Activated CD8-positive, alpha-beta memory T cell treated with anti-CD3 and anti-CD28 coated beads for 1 hour (primary cell): ENCODE measurements at places on chromosomes 7 and 10.

DNA sequence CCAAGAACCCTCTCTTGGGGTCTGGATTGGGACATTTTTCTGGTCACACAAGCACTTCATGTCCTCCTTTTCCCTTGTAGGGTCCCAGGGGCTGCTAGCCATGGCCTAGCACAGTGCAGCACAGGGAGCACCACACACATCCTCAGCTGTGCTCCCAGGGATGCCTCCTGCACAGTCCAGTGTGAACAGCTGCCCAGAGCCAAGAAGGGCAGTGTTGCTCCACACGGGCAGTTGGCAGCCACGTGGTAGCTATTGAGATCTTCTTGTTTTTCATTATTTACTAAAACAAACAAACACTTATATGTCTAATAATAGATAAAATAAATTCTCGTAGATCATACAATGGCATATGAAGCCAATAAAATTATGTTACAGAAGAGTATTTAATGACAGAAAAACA, 13.9 kb upstream of the LANCL2 start:
- no peak for DNase-seq

DNA sequence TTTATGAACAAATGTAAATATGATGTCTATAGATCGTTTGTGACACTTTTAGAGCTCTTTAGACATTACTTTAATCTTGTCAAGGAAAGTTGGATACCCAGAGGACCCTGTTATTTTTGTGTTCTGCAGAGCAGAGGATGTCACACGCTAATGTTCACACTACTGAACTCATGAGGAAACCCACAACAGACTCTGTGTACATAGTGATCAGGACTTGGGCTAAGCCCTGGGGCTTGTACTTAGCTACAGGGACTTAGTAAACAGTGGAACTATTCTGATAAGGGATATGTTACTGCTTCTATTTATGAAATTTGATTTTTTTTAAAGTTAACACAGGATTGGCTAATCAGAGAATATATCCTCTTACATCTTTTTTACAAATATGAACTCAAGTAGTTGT, 36.1 kb upstream of the ZNF518A start:
- no peak for DNase-seq

- DNase-seq = no peak
Measured at GRCh38 chr7:3432911-3433310, 131.9 kb downstream of the SDK1 start.

DNA sequence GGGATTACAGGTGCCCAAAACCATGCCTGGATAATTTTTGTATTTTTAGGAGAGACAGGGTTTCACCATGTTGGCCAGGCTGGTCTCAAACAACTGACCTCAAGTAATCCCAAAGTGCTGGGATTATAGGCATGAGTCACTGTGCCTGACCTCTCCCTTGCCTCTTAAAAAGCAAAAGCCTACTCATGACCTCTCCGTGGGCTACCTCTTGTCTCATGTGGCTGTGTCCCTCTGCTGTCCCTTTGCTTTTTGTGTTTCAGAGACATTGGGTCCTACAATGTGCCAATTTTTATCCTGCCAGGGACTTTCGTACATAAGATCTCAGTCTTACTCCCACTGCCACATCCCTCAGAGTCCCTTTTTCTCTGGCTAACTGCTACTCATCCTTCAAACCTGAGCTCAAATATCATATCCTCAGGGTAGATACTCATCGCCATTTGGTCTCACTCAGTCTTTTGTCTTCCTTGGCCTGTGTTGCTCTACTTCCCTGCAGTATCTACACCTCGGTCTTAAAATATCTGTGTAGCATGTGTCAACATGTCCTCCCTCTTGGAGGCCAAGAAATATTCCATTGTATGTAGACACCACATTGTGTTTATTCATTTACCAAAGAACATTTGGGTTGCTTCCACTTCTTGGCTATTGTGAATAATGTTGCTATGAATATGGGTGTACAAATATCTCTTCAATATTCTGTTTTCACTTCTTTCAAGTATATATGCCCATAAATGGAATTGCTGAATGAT, 465.0 kb upstream of the KLF6 start:
- DNase-seq = no peak

DNA sequence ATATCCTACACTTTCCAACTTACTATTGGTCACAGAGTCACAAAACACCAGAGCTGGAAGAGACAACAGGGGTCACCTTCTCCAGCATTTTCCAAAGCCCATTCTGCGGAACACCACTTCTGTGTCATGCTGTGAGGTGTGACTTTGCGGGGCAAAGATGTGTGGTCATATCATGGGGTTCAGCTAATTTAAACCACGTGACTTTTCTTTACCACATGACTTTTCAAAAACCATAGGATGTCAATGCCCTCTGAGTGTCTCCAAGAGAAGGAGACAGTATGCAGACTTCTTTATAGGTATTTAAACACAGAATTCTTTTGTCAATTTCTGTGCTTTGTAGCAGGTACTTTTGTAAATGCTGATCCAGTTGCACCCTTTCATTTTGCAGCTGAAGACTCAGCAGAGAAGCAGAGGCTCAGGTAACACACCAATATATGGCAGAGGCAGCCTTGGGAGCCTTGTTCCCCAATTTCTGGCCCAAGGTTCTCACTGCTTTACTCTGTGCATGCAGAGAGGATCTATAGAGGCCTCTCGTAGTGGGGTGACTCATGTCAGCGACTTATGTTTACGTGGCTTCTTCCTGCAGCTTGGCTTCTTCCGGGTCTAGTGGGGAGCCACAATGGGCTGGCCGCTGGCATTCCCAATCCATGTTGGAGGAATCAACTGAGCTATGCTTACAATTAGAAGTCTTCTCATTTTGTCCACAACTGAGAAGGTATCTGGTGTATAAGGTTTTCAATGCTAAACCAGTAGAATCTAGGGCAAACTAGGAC, 104.0 kb upstream of the RHOBTB1 start:
- DNase-seq = no peak

- no peak for DNase-seq
Measured at GRCh38 chr7:80942261-80943041, 23.6 kb upstream of the SEMA3C start.

GRCh38 chr10:107022600-107023354, 141.7 kb downstream of the SORCS1 start:
- no peak for DNase-seq

- DNase-seq = no peak
Measured at GRCh38 chr10:29823553-29824080, 188.8 kb upstream of the SVIL start.

DNA sequence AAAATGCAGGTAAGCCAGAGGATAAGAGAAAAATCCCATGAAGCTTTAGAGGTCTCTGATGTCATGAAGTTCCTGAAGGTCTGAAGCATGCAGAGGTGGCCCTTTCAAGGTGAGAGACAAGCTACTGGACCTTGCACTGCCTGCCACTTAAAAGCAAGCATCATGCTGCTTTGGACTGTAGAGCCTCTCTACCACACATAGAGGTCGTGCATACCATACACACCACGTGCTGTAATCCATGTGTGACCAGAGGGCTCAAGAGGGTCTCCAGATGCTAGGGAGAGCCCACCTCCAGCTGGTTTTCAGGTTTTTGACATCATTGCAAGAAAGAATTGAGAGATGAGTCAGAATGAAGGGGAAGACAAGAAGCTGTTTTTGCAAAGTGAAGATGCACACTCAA, 436.4 kb downstream of the TCERG1L start:
- no peak for DNase-seq

DNA sequence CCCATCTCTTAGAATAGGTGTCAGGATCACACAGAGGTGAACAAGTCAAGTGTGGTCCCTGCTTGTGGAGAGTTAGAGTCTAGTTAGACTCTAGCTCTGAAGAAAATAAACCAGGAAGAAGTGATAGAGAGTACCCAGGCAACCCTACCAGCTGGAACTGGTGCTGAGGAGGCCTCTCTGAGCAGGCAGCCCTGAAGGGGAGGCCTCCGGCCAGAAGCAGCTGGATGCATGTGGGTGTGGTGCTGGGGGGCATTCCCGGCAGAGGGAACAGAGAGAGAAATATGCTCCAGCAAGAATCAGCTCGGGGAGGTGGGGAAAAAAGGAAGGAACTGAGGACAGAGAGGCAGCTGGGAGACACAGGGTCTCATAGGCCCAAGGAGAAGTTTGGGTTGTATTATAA, 68.6 kb downstream of the APBB1IP start:
- no peak for DNase-seq

DNA sequence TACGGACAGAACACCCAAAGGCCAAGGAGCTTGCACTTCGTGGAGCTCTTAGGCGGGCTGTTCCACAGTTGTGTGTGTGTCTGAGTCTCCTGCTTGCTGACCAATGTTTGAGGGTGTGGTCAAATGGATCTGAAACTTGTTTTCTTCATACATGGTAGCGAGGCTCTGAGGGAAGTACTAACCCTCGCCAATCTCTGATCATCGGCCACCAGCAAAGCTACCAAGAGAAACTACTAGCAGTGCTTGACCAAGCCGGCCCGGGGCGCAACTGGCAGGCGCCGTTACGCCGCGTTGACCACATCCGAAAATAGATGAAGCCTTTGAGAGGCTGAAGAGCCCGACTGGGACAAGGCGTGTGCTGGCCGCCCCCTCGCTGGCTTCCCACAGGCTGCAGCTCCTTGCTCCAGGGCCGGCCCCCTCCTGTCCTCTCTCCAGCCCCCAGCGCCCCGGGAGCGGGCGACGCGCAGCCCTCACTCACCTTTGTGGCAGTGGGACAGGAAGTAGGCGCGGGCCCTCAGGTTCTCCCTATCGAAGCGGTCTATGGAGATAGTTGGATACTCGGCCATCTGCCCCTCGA, 384 bp downstream of the DCLRE1C start:
- DNase-seq = no peak

- DNase-seq = no peak
Measured at GRCh38 chr10:99534939-99535763, 2.4 kb downstream of the NKX2-3 start.

GRCh38 chr7:109895536-109895935, 1195.4 kb upstream of the LRRN3 start:
- no peak for DNase-seq

GRCh38 chr10:119132521-119133345, 28.8 kb downstream of the DENND10 start:
- no peak for DNase-seq

DNA sequence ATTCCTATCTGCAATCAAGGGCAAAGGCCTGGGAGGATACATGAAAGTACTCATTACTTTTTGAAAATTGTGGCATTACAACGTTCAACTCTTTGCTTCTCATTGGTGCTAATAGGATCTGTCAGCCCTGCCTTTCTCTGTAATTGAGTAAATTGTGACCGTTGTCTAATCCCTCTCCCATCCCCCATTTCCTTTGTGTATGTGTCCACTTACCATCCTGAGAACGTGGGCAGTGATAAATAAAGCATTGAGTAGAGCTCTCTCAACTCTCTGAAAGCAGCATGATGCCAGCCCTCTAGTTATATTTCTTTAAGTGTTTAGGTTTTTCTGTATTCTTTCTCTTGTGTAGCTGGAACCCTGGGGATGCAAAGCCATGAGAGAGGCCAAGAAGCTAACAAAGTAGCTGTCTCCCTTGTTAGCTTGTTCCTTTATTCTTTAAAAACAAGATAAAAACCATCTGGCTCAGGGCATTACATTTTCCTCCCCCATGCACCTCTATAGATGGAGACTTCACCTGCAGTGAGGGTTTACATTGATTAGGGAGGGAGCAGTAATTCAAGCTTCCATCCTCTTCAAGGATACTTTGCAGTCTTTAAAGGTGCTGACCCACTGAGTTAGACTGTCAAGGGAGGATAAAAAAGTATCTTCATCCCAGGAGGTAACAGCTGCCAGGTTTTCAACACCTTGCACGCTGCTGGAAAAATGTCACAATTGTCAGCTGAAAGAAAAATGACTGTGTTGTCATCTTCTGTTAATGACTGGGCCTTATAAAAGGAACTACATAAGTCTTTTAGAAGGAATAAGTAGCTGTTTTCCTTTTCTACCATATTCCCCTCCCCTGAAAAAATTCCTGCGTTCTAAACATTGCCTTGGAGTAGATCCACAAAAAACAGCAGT, 112.3 kb downstream of the BTRC start:
- DNase-seq = no peak

- no peak for DNase-seq
Measured at GRCh38 chr7:44111761-44112160, 7.6 kb downstream of the AEBP1 start.

GRCh38 chr7:113044394-113044793, 42.2 kb downstream of the GPR85 start:
- no peak for DNase-seq

DNA sequence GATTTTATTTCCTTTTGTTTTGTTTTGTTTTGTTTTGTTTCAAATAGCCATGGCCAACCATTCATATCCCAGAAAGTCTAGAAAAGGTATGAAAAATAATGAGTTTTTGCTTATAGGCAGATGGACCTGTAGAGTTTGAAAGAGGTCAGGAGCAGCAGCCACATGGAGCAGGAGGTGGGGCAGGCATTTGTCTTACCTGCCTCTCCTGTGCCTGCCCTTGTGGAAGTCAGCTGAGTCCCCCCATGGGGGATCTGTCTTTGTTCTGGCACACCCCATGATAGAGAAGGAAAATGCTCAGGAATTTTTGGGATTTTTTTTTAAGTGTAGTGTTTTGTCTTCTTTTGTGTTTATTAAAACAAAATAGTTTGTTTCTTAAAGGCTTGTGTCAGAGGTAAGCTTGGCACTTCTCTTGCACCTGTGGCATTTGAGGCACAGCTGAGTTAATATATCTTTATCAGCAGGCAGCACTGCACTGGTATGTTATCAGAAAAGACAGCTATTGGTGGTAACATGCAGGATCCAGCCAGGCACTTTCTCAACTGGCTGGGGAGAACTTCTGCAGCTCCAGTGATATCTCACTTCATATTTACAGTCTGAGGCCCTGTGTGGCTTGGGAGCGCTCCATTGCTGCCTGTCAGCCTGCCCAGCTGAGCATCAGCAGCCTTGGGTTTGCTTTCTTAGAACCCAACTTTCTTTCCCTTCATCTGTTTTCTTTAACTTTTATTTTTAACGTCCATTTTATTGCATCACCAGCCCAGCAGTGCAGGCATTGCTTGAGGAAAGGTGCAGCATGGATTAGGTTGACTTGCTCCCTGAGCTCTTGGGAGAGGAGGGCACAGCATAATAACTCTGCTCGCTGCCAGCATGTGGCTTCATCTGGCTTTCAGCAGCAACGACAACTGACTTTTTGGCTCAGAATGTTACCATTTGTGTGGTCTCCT, 44.4 kb downstream of the LRRC4 start:
- no peak for DNase-seq

DNA sequence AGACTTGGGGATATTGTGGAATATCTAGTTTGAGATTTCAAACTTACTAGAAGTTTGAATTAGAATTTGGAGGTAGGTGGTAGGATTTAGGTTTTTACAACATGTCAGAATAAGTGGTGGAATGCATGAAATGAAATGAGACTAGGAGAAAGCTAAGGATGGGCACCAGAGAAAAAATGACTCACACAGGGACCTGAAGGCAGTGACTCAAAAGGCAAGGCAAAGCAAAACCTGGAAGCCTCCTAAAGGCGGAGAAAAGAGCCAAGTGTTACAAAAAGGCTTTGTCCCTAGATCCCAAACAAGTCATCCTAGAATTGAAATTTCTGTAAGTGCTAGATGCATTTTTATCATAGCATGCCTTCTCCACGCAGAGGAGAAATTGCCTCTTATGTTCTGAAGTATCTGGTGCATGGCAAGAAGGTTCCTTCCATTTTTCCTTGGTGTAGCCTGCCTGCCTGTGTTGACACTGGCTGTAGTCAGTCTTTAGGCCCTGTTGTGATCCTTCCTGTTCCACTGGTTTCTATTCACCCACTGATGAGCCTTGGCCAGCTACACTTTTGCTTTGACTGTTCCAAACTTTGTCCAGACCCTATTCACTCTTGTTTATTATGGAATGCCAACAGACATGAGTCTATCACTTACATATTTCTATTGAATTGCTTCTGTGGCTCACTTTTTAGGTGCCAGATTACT, 109.3 kb downstream of the ETV1 start:
- no peak for DNase-seq
